ENCODE measurements at places on chromosomes 1 and 21. TPM values are rescaled to one million over a fixed set of nuclear protein-coding genes. Genes with fewer than 3 reads are reported as not detected.
A peak's percentile ranks its signal among the peaks of the same experiment; 100 is the strongest.

DNA sequence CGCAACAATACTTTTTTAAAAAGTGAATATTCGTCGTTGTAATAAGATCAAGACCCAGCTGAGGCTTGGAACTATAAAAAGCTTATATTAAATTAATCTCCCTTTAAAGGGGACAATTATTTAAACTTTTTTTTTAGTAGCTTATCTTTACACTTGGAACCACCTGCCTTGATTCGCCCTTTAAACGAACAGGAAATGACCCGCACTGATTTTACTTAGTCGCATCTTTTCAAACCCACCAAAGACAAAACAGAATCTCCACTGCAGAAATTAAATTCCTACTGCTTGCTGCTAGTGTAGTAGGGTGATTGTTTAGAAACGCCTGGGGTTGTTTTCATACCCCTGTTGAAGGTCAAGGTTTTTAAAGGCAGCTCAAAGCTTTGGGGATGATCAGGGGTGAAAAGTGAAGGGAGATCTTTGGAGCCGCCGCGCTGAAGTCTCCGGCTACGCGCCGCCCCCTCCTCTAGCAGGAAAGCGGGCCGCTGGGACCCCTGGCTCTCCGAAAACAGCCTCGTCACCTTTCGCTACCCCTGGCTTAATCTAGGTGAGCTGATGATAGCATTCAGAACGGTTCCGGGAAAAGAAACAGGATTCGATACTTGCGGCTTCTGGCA lies 163.4 kb downstream of the RUNX1 start:
- peak; percentile 39 for DNase-seq

- no peak for DNase-seq
These were observed 502.6 kb downstream of the KIF26B start for GRCh38 chr1:245657371-245657770.

DNA sequence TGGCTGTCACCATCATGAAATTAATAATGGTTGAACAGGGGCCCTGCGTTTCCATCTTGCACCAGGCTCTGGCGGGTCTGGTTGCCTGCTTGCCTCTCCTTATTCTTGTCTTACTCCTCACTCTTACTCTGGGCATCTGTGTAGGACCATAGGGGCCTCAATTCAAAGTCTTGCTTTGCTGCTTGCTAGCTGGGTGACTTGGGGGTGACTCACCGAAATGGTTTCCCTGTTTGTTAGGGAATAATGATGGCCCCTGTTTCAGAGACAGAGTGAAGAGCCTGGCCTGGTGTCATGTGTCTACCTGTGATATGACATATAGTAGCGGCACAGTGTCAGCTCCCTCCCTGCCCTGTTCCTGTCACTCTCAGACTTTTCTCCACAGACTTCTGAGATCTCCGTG lies 24.6 kb downstream of the KCNC4 start:
- DNase-seq: no peak

DNA sequence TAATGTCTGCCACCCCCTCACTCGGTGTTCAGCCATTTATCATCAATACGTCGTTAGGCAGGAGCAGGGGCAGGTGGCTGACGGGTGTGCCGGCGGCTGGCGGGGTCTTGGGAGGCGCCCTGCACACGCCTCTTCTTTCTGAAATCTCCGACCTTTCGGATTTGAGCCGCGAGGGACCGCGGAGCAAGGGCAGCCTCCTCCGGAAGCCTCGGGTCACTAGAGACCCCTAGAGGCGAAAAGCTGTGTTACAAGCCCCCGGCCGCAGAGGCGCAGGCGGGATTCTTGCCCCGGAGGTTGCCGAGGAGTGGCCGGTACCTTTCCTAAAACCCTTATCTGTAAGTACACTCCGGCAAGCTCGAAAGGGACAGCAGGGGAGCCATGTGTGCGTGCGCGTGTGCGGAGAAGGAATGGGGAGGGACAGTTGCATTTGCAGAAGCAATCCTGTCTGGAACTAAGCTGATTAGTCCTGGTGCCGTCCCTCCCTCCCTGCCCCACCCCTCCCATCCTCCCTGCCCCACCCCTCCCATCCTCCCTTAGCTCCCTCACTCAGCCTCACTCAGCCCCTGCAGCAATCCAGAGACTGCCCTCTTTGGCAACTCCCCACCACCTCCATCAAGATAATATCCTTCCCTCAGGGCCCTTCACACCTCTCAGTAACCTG lies 11.0 kb downstream of the BRINP2 start:
- DNase-seq: peak; percentile 68

OR2T34 gene
- not detected for total RNA-seq

LINGO4 gene
- 0.10 TPM for total RNA-seq

LCK gene
- total RNA-seq: not detected
